GM23248 (cell line): ENCODE measurements at places on chromosomes 1 and 21. TPM values are rescaled to one million over a fixed set of nuclear protein-coding genes. Genes with fewer than 3 reads are reported as not detected.

GRCh38 chr1:100449477-100449876, 88.5 kb upstream of the GPR88 start:
- no peak for DNase-seq

AIRE gene
- polyA plus RNA-seq = not detected in 2 replicates

ICOSLG gene
- polyA plus RNA-seq = not detected in 2 replicates

- no peak for DNase-seq
These were observed 10.8 kb upstream of the PCBP3 start for GRCh38 chr21:45632637-45633251.

GRCh38 chr1:162011337-162012012, 12.2 kb downstream of the OLFML2B start:
- DNase-seq = no peak

DNA sequence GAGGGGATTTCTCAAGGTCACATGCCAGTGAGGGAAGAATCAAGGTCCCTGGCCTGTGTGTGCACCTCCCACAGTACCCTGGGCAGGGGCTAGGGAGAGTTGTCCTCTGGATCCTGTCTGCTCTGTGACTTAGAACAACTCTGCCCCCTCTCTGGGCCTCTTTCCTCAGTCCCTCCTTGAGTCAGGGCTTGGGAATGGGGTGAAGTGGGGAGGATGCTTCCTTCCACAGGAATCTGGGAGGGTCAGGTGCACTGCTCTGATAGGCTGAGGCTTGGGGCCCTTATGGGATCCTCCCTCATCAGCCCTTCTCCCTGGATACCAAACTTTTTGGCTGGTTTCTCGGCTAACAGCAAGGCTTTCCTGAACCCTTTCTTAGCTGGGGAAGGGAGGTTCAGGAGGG, 2.5 kb downstream of the TRNP1 start:
- DNase-seq = peak; percentile 79

DNA sequence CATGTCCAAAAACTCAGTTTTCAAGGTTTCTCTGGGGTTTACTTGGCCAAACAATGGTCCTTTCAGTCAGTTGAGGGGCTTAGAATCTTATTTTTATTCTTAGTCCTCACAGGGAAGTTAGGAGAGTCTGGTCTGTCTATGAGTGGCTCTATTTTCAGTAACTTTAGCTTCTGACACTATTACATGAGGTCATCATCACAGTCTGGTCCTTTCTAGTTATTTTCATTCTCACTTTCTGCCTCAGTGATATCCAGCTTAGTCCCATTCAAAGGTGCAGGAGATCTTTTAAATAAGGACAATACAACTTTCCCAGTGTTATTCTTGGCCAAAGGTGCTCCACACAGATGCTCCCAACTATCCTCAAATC, 30.0 kb upstream of the FGGY start:
- no peak for DNase-seq
